ENCODE measurements at places on chromosomes 7 and 10. TPM values are rescaled to one million over a fixed set of nuclear protein-coding genes. Genes with fewer than 3 reads are reported as not detected.

DNA sequence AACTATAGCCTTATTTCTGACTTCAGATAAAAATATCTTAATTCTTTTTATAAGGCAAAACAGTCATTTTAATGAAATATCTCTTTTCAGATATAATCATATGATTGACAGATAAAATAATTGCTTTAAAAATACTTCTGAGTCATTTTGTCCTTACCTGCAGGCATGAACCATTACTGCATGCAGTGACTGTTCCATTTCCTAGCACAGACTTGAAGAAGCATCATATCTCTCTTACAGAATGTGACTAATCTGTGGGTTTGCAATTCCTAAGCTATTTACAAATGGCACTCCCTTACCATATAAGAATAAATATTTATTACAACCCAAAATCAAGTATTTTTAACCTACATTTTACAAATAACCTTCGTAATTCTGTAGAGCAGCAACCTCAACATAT lies 120.7 kb downstream of the SRPK2 start:
- H3K4me1 ChIP-seq: peaks cover 8% of the 10 kb centered on the region
- no peaks in the 10 kb centered on the region for H3K27me3 ChIP-seq
- no peaks in the 10 kb centered on the region for H3K36me3 ChIP-seq
- no peak overlapping the region for H3K27ac ChIP-seq
- H3K4me3 ChIP-seq: peak overlapping the region; percentile 24

Gene LRRC18
- not detected for total RNA-seq

Gene OTUD1
- total RNA-seq: 8.0 TPM

- DNase-seq: no peak
- H3K36me3 ChIP-seq: no peaks in the 10 kb centered on the region
- H3K4me3 ChIP-seq: no peak overlapping the region
- H3K27me3 ChIP-seq: no peaks in the 10 kb centered on the region
- H3K27ac ChIP-seq: no peak overlapping the region
- H3K4me1 ChIP-seq: peaks cover 28% of the 10 kb centered on the region
Measured at GRCh38 chr10:60894786-60895185, 49.2 kb downstream of the RHOBTB1 start.

Gene ITIH5
- total RNA-seq: 2.0 TPM

DNA sequence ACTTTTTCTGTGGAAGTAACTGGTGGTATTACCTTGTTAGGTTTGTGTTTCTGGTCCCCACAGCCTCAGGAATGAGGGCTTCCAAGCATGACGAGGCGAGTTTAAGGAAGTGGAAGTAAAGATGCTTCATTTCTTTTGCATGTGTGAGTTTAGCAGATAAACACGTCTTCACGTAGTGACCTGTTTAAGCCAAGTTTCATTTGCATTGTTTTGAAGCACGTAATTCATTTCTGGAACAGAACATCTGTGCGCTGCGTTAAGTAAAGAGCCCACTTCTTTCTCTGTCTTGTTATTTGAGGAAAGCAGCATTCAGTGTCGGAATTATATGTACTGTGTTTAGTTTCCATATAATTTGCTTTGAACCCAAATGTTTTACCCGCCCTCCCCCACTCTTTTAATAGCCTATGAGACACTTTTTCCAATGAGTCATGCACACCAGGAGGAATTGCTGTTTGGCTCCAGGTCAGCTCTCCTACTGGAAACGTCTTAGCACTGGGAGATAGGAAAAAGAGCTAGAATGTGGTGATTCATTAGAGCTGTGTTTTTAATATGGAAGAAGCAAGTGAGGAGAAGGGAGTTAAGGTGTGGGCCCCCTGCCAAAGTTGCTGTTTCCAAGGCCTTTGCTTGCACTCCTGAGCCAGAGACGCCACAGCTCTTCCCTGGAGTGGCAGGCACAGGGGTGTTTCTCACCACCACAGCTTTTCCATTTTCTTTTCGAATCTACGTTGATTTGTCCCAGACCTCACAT lies 36.7 kb downstream of the BTBD16 start:
- H3K4me1 ChIP-seq: peaks cover 38% of the 10 kb centered on the region
- H3K36me3 ChIP-seq: peaks cover 14% of the 10 kb centered on the region
- peak; percentile 37 for DNase-seq
- H3K27me3 ChIP-seq: no peaks in the 10 kb centered on the region
